Activated CD8-positive, alpha-beta T cell treated with anti-CD3 and anti-CD28 coated beads, Interleukin-2, amount 10 ng/mL, durations not matched to agents 7 days and 5 days (primary cell): ENCODE measurements at places on chromosomes 12 and 14.

DNA sequence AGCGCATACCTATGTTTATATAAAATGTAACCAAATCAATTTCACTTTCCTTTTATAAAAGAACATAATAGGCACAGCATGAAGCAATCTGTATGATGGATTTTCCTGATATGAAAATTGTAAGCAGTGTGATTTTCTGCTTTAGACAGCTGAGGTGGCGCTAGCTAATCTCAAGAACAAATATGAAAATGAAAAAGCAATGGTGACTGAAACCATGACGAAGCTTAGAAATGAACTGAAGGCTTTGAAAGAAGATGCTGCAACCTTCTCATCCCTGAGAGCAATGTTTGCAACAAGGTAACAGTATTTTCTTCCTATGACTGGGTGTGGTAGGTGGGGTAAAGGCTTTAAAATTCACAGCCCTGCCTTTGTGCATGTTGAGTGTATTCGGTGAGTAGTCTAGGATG, 65.0 kb upstream of the FGD4 start:
- no peaks in the 10 kb centered on the region for H3K36me3 ChIP-seq
- H3K27me3 ChIP-seq, result no peaks in the 10 kb centered on the region
- no peak overlapping the region for H3K4me3 ChIP-seq
- no peak overlapping the region for H3K27ac ChIP-seq
- no peaks in the 10 kb centered on the region for H3K4me1 ChIP-seq

DNA sequence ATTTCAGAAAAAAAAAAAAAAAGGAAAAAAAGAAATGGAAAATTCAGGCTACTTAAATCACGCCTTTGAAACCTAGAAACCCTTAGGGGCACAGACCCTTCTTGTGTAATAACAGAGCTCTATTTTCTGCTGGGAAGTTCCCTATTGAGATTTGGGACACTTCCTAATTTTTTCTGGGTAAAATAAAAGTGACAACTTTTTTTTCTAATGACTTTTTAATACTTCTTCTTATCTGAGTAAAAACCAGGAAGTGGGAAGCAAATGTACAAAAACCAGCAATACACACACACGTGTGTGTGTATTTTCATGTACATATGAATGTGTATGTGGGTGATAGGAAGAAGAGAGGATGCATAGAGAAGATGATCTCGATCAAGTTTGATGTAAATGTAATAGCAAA, 35.8 kb downstream of the ETV6 start:
- no peaks in the 10 kb centered on the region for H3K27me3 ChIP-seq
- no peak overlapping the region for H3K27ac ChIP-seq

DNA sequence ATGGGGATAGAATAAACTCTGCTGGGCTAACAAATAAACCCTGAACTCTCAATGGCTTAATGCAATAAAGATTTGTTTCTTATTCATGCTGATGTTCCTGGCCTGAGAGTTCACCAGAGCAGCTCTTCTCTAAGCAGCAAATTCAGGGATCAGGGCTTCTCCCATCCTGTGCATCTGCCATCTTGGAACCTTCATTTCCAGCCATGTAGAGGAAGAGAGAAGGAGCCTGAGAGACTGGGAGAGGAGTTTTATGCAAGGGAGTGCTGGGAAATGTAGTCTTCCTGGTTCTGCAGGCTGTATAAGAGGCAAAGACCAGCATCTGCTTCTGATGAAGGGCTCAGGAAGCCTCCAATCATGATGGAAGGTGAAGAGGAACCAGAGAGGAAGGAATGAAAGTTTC, 20.6 kb upstream of the APOLD1 start:
- no peak overlapping the region for H3K27ac ChIP-seq
- H3K27me3 ChIP-seq, result no peaks in the 10 kb centered on the region
- H3K4me3 ChIP-seq, result no peak overlapping the region
- no peaks in the 10 kb centered on the region for H3K4me1 ChIP-seq
- peaks cover 37% of the 10 kb centered on the region for H3K36me3 ChIP-seq
- DNase-seq, result no peak

GRCh38 chr12:117439531-117440001, 78.1 kb upstream of the NOS1 start:
- no peaks in the 10 kb centered on the region for H3K36me3 ChIP-seq
- no peak overlapping the region for H3K27ac ChIP-seq
- no peak for DNase-seq
- H3K4me3 ChIP-seq, result no peak overlapping the region
